ENCODE measurements at places on chromosomes 1 and 21.

DNA sequence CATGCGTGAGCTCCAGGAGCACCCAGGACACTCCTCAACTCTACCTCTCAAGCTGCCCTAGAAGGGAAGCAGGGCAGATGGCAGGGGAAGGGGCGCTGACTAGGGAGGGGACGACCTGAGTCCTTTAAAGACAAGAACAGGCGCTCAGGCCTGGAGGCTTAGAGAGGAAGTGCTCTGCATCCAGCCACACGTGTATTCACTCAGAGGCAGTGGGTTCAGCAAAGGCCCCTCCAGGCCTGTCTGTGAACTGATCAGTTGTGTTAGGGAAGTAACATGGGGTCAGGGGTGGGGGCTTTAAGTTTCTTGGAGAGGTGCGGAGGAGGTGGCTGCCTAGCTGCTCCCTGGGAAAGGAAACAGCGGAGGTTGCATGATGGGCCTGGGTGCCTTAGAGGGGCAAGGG, 37.1 kb upstream of the ARF1 start:
- no peak for DNase-seq

DNA sequence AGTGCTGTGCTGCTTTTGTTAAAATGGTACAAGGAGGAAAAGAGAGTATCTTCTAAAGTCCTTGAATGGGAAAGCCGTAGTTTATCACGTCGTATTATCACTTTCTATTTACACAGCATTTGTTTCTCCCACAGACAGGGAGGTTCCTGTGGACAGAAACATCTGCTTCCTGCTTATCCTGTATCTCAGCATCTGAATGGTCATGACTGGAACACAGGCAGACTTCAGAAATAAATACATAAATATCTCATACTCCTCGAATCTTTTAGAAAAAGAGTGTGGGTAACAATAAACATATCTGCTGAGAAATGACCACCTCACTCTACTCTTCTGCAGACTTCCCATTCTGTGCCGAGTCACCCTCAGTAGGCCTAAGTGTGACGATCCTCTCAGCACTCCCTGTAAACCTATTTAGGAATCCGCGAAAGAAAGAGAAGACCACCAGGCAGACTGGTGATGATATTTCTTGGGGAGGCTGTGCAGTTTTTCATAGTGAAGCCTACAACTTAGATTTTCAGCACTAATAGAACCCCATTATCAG, 393.5 kb downstream of the SMYD3 start:
- DNase-seq, result no peak

DNA sequence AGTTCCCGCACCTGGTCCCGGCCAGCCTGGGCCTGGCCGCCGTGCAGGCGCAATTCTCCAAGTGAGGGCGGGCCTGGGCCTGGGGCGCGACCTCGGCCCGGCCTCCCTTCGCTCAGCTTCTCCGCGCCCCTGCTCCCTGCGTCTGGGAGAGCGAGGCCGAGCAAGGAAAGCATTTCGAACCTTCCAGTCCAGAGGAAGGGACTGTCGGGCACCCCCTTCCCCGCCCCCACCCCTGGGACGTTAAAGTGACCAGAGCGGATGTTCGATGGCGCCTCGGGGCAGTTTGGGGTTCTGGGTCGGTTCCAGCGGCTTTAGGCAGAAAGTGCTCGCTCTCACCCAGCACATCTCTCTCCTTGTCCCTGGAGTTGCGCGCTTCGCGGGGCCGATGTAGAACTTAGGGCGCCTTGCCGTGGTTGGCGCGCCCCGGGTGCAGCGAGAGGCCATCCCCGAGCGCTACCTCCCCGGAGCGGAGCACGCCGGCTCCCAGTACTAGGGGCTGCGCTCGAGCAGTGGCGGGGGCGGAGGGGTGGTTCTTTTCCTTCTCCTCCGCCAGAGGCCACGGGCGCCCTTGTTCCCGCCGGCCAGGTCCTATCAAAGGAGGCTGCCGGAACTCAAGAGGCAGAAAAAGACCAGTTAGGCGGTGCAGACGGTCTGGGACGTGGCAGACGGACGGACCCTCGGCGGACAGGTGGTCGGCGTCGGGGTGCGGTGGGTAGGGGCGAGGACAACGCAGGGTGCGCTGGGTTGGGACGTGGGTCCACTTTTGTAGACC, 1.2 kb downstream of the OLIG1 start:
- no peak for DNase-seq

GRCh38 chr1:167543199-167543990, 10.2 kb downstream of the CREG1 start:
- no peak for DNase-seq

- no peak for DNase-seq
Observed at GRCh38 chr1:19980314-19980713, 896 bp upstream of the PLA2G2A start.

DNA sequence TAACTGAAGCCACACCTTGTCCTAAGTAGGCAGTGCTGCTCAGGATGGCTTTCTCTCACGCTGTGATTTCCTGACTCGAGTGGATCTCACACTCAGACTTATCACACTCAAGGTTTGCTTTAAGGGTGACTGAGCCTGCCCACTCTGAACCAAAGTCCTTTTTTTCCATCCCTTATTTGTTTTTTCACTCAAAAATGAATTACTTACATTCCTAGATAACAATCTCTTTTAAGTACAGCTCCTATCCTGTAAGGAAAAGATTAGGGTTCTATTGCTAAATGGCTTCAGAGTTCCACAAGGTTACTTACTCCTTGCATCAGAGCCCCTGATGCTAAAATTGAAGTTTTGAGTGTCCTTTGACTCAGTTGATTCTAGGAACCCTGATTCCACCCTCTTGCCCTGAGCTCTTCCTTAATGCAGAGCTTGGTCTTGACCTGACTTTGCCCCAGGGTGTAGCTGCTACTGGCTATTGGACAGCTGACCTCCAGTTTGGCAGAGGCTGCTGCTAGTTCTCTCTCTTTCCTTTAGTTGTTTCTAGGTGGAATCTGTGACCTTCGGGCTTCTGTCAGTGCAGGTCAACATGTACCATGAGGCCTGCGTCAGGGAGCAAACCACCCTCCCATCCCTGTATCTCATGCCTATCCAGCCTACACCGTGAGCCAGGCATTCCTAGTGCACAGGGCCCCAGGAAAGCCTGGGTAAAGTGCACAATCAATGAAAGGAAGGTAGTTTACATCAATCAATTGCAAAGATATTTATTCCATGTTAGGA, 80.1 kb upstream of the CD55 start:
- DNase-seq, result no peak

GRCh38 chr1:114320586-114320985, 166.9 kb upstream of the SYT6 start:
- DNase-seq, result no peak

DNA sequence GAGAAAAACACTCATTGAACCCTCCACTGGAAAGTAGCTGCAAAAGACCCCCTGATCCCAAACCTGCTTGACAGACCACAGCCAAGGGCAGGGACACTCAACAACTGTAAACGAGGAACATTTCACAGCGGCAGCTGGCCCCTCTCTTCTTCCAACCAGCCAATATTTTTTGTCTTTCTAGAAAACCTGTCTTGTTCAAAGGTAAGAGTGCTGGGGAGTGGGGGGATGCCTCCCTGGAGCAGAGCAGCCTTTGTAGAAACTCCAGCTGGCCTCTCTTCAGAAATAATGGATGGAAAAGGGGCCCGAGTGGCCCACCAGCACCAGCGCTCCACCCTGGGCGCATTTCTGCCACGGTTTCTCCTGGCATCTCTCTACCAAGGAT, 384.0 kb downstream of the RRAGC start:
- DNase-seq, result no peak

DNA sequence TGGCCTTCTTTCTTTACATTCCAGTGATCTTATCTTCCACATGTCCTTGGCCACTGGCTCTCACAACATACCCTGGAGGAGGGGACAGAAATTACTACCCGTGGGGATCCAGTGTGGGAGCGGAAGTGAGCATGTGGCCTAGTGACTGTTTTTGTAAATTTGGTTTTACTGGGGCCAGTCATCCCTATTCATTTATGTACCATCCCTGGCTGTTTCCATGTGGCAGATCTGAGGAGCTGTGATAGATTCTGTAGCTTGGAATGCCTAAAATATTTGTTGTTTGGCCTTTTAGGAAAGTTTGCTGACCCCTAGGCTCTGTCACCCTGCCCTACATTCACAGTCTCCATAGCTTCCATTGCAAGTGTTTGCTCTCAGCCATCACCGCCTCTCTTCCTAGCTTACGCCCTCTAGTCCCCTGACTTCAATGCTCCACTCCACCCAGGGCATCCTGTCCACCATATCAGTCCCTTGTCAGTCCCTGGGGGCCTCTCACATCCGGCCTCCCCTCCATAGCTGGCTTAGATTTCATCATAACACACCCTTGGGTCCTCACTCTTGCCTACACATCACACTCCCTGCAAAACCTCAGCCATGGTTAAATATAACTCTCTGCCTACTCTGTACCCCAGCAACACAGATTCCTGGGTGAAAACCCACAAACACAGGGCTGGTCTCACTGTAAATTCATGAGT, 25.8 kb downstream of the DHCR24 start:
- DNase-seq, result peak; percentile 36

DNA sequence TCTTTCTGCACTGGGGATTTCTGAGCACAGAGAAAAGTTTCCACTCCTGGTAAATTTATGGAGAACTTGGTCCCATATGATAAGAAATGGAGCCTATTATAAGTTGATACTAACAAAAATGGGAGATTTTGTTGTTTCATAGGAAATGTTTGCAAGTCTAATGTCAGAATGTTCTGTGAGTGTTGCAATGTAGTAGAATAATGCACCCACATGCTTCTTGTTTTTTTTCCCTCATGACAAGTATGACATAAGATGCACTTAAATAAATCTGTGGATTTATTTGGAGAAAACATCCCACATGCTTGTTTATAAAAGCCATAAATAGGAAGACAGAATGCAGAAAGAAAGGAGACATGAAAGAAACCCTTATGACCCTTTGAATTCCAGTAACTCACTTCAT, 50.8 kb upstream of the KCNJ6 start:
- no peak for DNase-seq

DNA sequence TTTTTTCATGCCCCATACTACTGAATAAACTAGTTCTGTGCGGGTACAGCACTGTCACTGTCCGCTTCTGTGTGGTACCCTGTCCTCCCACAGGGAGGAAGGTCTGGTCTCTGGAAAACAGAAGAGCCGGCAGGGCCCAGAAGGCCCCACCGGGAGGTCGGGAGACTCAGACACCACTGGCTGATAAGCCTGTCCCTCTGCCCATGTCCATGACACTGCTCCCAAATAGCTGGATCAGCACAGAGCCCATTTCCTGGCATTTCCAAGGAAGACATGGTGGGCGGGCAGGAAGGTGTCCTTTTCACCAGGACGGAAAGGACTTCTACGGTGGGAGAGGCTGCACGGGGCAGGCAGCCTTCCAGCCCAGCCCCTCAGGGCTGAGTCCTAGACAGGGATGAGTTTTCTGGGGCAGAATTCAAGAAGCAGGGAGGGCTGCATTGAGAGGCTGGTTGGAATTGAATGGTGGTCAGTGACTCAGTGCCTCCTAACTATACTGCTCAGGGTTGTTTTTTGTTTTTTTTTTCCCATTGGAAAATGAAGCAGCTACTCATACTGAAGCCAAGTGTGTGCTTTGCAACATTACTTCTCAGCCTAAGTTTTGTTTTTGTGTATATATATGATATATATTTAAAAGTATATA, 7.1 kb downstream of the PSRC1 start:
- DNase-seq, result no peak

DNA sequence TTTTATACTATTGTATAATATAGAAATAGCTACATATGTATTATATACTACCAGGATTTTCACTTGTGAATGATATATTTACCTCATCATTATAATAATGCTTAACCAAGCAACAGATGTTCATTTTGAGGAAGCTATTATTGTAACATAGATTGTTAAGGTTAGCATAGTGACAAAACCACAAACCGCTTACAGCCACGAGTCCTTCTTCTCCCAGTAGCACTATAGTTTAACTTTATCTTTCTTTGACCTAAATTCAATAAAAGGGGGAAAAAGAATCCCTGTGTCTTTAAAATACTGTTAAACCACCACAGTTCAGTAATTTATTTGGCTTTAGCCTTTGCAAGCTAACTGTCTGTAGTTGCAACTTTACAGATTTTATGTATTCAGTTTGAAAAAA, 1039.4 kb upstream of the B3GALT2 start:
- DNase-seq, result no peak
